HuH-7 (cell line): ENCODE measurements at places on chromosomes 2 and 18.

DNA sequence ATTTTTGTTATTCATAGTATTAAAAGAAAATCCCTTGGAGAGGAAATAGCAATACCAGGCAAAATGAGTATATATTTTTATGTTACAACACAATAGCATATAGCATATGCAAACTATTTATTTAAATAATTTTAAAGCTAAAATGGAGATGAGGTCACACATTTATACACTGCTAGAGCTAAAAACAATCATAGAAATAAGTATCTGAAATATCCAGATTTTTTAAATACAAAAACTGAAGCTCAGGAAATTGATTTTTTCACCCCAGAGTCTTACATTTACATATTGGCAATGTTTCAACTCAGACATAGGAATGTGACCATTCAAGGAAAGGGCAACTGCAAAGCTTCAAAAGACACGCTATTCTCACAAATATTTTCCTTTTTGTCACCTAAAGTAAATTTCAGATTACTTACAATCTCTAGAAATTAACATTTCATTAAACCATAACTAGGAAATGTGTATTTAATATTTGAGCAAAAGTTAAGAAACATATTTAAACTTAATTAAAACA, 8.9 kb downstream of the TFPI start:
- DNase-seq: no peak

- DNase-seq: no peak
These were observed 6.9 kb upstream of the KYNU start for GRCh38 chr2:142870526-142870925.

- DNase-seq: no peak
These were observed 11.6 kb upstream of the ACKR3 start for GRCh38 chr2:236558036-236558435.

DNA sequence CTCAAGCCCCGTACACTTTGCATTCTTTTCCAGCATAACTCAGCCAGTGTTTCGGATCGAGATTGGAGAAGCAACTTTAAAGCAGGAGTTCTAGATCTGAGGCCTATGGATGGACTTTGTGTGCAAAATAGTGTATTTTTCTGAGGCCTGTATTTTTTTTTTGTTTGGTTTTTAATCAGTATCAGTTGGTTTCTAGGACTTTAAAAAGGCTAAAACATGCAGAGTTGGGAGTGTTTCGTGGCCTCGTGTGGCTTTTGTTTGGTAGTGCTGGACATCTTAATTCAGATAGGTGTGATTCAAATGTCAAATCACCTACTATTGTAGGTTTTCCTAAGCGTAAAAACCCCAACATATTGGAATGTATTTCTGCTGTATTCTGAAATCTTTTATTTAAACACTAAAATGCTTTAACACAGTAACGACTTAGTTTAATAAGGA, 282 bp upstream of the PUS10 start:
- no peak for DNase-seq

GRCh38 chr2:108988796-108989713, at the start of gene EDAR:
Gene EDAR, minus strand, starts transcription at chr2:108989220. Its CDS starts 58,206 bp downstream, at chr2:108931014.
- DNase-seq: peak; percentile 76
